Activated naive CD8-positive, alpha-beta T cell treated with anti-CD3 and anti-CD28 coated beads, Interleukin-2, amount 50 U/mL, for 24 hours (primary cell): ENCODE measurements at places on chromosomes 13 and 19.

DNA sequence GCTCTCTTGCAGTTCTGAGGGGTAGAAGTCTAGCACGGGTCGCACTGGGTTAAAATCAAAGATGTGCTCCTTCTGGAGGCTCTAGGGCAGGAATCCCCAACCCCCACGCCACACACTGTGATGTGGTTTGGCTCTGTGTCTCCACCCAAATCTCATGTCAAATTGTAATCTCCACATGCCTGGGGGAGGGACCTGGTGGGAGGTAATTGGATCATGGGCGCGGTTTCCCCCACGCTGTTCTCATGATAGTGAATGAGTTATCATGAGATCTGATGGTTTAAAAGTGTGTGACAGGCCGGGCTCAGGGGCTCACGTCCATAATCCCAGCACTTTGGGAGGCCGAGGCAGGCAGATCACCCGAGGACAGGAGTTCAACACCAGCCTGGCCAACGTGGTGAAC lies 26.6 kb upstream of the CALM3 start:
- peak; percentile 31 for DNase-seq

DNA sequence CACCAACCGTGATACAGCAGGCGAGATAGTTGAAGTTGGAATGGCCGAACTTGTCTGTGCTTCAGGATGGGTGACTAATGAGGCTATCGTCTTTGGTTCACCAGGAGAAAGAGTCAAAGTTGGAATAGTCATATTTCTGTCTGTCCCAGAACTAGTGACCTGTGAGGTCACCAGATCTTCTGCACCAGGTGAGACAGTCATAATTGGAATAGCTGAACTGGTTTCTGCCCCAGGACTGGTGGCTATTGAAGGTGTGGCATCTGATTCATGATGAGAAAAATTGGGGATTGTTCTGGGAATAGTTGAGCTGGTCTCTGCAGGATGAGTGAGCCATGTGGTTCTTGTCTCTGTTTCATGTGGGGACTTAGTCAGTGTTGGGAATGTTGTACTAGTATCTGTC lies 71.6 kb downstream of the MUC16 start:
- DNase-seq = no peak

DNA sequence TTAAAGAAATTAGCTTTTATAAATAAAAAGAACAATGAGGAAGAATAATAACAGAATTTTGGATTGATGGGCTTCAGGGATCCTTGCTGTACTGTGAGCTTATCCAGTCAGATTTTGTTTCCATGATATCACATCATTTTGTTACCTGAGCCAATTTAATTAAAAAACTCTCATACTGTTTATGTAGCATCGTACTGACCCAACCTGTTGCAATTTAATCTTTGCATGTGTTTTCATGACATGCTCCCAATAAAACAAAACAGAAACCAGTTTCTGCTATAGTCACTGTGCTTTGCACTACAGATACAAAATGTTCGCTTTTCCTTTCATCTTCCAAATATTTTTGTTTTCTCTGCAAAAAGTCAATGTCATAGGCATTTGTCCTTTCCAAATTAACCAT lies 109.7 kb upstream of the RNF113B start:
- DNase-seq = no peak

- DNase-seq = no peak
Observed at GRCh38 chr13:91144486-91144885, 203.0 kb upstream of the MIR17HG start.

- DNase-seq = no peak
Observed at GRCh38 chr13:76745261-76746200, 140.7 kb downstream of the KCTD12 start.

DNA sequence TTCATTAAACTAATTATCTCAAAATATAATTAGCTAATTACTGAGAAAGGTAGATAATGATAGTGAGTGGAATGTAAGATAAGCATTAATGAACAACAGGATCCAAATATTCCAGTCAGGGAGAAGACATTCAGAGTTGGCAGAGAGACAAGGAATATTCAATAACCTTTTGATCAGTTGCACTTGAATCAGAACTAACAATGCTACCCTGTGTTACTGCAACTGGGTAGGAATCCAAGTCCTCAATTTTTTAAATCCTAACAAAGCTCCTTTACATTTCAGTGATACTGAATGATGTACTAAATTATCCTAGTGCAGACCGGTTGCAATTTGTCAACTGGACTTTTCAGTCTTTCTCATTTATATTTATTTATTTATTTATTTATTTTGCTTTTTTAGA lies 107.1 kb upstream of the MIR17HG start:
- no peak for DNase-seq

DNA sequence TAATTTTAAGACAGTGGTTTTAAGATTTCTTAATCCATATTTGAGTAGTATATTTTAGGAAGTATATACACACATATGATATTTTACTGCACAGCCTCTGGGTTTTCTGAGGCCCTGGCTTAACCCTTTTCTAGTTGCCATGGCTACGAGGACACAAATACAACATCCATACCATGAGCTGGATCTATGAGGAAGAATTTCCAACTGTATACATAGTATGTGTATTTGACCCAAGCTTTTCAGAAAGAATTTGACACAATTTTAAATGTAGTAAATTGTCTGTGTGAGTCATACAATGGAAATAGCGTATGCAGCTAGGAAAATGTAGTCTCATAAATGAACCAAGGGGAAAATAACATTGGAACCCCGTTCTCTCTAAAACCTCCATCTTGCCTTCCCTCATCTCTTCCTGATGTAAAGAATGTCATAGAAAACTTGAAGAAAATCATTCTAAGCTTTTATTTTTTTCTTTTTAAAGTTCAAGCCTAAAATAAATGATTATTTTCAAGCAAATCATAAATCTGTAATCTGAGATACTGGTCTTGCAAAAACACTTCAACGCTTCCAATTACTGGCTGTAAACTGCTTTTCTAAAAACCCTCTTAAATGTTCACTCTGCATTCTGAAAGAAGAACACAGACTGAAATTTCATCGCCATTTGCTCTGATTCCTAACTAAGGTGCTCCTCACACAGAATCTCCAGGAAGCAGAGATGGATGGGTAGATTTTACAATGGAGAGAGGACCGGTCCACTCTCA lies 172.4 kb downstream of the LACC1 start:
- no peak for DNase-seq

GRCh38 chr13:100490692-100491091 lies 97.9 kb downstream of the GGACT start:
- DNase-seq = no peak

DNA sequence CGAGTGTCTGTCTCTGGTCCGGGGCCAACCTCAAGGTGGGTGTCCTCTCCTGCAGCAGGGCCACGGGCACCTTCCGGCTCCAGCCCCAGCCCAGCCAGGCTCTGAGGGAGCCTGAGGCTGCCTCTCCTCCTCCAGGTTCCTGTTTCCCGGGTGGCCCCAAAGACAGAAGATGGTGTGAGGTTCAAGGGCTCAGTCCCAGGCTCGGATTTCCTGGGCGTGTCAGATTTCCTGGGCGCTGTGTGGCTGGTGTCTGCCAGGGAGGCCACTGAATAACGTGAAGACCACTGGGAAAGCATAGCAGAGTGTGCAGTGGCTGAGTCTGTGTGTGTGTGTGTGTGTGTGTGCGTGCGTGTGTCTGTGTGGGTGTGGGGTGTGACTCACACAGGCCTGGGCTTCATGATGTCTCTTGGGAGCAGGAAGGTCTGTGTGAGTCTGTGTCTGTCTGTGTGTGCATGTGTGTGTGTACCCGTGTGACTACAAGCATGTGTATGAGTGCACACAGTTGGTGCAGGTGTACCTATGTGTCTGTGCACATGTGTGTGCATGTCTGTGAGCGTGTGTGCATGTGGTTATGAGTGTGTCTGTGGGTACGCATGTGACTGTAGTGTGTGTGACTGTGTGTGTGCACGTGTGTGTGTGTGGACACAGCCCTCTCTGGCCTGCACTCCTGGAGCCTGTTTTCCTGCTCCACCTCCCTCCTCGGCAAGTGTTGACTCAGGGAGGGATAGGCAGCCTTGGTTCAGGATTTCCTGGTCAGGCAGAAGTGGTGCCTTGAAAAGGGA lies 28.3 kb downstream of the CEBPA start:
- DNase-seq = peak; percentile 37

DNA sequence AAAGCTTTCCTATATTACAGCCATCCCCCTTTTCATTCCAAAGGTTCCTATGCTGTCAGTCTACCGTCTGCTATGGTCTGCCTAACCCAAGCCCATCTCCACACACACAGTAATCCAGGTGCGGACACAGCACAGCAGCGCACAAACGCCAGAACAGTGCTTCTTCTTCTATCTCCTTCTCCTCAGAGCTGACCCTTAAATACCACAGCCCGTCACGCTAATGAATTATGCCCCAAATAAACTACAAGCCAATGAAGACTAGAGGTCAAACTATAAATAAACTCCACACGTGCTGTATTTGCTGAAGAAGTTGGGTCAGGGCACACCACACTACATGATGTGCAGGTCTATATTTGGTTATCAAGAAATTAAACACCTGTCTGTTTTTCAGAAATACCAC lies 71.8 kb downstream of the TBC1D4 start:
- no peak for DNase-seq

DNA sequence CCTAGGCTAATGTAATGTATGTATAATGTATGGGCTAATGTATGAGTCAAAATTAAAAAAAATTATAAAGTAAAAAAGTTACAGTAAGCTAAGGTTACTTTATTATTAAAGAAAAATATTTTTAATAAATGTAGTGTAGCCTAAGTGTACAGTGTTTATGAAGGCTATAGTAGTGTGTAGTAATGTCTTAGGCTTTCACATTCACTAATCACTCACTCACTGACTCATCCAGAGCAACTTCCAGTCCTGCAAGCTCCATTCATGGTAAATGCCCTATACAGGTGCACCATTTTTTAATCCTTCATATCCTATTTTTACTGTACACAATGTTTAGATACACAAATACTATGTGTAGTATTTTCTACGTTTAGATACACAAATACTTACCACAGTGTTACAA lies 1.8 kb upstream of the TMEM272 start:
- no peak for DNase-seq
